ENCODE measurements at places on chromosomes 13 and 19. TPM values are rescaled to one million over a fixed set of nuclear protein-coding genes. Genes with fewer than 3 reads are reported as not detected.

Gene USHBP1
- not detected for total RNA-seq

Gene BRD4
- total RNA-seq = 25.7 TPM

Gene FFAR2
- not detected for total RNA-seq

Gene ZNF614
- 9.4 TPM for total RNA-seq

Gene NOTCH3
- 49.8 TPM for total RNA-seq

Gene SHISA7
- total RNA-seq = not detected
